ENCODE measurements at places on chromosomes 6 and 20. TPM values are rescaled to one million over a fixed set of nuclear protein-coding genes. Genes with fewer than 3 reads are reported as not detected.

The SRMS gene
- total RNA-seq: not detected

The TSHZ2 gene
- 26.0 TPM for total RNA-seq

The RSPO3 gene
- not detected for total RNA-seq

The YWHAB gene
- 230 TPM for total RNA-seq

The PPP2R5D gene
- total RNA-seq: 52.1 TPM

The RWDD2A gene
- total RNA-seq: 0.98 TPM

The MCHR2 gene
- not detected for total RNA-seq

The RBBP8NL gene
- total RNA-seq: not detected

The DEFB132 gene
- total RNA-seq: not detected

The EPHA7 gene
- total RNA-seq: not detected

The SALL4 gene
- 1.0 TPM for total RNA-seq

The ABHD16B gene
- total RNA-seq: not detected

The LSM2 gene
- total RNA-seq: 136 TPM

The RWDD1 gene
- 41.5 TPM for total RNA-seq

The E2F3 gene
- 30.3 TPM for total RNA-seq

The ATP6V1G2 gene
- total RNA-seq: 1.2 TPM

The MEI4 gene
- total RNA-seq: not detected

The HEY2 gene
- total RNA-seq: not detected

The PRPH2 gene
- not detected for total RNA-seq
